Stimulated activated CD4-positive, alpha-beta T cell treated with anti-CD3 and anti-CD28 coated beads, Interleukin-2, amount 100 ng/mL, for 4 hours (primary cell): ENCODE measurements at places on chromosomes 13 and 19.

- DNase-seq, result no peak
Observed at GRCh38 chr13:31625115-31625514, 114.2 kb upstream of the RXFP2 start.

DNA sequence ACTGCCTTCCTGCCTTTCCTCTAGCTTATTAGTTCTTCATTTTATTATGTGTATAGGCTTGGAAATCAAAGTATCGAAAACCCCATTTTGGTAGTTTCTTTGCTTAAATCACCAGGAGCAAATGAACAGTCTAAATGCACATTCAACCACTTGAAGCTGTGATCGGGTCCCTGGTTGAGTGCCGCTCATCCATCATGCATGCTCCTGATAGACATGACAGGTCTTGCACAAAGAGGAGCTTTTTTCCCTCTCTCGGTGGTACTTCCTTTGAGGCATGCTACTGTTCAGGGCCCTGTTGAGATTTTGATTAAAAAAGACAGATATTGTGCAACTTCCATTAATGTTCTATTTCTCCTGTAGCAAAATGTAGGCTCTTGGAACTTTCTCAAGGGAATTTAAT is 185.8 kb downstream of the OLFM4 start:
- no peak for DNase-seq

DNA sequence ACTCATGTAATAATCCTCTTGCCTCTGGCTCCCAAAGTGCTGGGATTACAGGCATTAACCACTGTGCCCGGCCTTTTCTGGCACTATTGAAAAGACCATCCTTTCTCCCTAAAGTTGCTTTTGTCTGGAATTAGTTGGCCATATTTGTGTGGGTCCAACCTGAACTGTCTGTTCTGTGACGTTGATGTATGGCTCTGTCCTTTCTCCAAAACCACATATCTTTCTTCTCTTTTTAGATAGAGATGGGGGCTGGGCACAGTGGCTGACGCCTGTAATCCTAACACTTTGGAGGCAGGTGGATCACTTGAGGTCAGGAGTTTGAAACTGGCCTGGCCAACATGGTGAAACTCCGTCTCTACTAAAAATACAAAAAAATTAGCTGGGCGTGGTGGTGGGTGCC is 17.9 kb downstream of the DNM2 start:
- DNase-seq, result no peak

DNA sequence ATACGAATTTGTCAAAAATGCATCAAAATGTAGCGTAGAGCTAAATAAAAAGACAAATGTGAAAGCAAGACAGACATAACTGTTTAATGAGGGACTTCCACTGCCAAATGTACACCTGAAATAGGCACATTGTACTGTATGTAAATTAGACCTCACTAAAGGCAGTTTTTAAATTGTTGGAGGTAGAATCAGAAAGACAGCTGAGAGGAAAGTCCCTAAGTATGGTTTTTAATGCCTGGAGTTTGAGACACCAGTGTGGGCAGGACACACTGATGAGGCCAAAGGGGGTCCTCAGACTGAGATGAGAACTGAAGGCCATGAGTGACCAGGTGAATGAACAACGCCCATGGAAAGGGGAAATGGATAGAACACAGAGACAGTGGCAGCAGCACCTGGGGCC is 22.9 kb downstream of the MED26 start:
- no peak for DNase-seq

DNA sequence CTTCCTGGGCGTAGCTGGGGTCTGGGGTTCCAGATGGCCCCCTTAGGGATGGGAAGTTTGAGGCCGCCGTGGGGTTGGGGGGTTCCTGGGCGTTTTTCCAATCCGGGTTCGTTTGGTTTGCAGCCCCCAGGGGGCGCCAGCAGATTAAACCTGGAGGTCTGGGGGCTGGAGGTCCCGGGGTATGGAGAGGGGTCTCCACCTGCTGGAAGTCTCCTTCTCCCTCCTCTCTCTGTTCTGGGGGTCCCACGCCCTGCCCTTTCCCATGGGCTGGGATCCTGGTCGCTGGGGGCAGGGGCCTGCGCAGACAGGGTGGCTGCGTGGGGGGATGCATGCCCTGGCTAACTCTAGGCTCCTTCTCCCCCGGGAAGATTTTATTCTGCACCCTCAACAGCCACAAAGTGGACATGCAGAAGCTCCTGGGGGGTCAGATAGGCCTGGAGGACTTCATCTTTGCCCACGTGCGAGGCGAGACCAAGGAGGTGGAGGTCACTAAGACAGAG is 899 bp downstream of the GIPC3 start:
- DNase-seq, result no peak

- peak; percentile 25 for DNase-seq
Observed at GRCh38 chr19:3783660-3784584, 2.3 kb downstream of the MATK start.

DNA sequence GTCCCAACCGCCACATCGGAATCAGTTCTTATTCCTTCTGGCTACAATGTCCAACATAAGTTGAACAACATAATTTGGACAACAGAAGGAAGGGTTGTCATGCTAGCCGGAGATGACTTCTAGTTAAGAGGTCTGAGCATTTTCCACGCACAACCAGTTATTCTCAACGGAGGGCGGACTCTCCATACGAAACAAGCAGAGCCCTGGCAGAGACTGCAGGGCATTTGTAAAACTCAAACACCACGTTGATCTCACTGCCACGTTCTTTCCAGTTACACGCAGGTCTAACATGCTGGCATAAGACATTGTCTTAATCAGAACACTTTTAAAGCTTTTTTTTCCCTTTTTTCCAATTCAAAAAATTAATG is 38.3 kb upstream of the DCUN1D2 start:
- DNase-seq, result no peak

DNA sequence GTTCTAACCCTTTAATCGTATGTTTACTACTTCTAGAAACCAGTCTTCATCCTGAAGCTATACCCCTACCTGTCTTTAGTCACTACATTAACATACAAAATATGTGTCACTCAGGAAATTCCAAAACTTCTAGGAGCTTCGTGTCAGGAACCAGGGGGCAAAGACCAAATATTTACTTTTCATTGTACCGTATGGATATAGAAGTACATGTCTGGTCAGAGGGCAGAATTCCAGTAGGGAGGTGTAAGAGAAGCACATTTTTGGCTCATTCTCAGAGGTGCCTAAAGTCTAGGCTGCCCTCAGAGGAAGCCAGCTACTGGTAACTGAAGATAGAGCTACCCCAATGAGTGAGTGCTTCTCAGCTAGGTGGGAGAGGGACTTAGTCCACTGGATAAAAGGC is 320.7 kb downstream of the DIAPH3 start:
- DNase-seq, result no peak

DNA sequence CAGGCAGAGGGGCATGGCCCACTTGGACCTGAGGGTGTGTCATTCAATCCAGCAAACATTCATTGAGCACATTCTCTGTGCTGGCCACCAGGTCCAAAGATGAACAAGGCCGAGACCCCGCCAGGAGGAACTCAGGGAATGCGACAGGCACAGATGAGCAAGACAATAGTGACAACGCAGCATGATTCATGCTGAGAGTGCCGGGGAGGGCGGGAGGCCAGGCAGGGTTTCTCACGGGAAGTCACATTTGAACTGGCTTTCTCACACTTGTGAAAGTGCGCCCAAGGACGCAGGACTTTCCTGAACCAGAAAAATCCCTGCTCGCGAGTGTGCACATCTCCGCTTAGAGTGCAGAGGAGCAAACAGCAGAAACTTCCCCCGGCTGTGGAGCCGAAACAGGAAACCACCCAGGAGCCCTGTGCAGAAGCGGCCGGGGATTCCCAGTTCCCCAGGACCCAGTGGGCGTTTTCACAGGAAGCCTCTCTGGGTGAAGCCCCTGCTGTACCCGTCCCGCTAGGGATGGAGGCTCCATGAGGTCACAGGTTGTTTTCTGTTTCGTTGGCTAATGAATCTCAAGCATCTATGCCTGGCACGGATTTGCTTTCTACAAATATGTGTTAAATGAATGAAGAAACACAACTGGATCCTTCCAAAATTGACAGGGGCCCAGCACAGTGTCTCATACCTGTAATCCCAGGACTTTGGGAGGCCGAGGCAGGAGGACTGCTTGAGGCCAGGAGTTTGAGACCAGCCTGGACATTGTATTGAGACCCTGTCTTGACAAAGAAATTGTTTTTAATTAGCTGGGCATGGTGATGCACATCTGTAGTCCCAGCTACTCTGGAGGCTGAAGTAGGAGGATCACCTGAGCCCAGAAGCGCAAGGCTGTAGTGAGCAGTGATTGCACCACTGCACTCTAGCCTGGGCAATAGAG is 68.4 kb upstream of the TM9SF2 start:
- DNase-seq, result peak; percentile 74

- no peak for DNase-seq
Observed at GRCh38 chr19:34135054-34135800, 37.1 kb upstream of the LSM14A start.

DNA sequence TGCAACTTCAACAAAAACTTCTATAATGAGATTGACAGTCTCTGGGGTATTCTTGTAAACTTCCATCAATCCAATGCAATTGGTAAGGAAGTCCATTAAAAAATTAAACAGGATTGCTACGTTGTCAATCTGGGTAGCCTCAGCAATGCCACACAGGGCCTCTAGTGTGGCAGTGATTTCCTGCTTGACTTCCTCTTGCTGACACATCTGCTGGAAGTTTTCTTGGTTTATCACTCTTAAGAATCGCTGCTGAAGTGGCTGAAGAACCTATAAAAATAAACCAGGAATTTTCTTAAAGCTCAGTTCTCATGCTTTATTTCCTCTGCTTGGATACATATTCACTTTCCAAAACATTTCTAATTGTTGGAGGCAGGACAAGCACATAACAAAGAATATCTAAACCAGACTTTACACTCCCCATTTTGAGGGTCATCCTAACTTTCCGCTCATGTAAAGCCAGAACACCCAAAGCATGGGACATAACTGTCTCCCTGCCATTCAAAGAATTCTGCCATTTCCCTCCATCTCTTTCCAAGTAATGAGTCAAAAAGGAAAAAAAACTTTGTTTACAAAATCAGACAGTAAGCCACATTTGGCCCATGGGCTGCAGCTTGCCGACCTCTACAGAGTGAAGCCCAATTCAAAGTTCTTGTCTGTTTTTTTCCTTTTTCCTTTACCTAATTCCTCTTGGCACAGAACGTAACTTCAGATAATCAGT is 23.2 kb upstream of the EEF1AKMT1 start:
- no peak for DNase-seq

DNA sequence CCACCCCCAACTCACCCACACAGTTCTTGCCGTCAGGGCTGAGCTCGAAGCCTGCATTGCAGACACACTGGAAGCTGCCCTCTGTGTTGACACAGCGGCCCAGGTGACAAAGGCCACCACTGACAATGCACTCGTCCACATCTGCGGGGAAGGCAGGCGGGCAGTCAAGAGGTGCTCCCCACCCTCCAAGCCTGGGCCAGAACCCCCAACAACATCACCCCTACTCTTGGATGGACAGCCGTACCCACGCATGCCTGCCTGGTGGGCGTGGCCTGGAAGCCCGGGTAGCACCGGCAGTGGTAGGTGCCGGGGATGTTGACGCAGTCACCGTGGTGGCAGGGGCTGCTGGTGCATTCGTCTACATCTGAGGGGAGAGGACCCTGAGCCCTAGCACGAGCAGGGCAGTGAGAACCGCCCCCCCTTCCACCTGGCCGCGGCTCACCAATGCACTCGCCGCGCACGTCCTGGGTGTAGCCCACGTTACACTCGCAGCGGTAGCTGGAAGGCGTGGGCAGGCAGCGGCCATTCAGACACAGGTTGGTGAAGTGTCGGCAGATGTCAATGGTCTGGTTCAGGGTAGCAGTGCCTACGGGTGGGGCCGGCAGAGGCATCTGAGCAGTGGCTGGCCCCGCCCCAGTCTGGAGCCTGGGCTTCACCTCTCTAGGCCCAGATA is 13.3 kb downstream of the FBN3 start:
- DNase-seq, result no peak

DNA sequence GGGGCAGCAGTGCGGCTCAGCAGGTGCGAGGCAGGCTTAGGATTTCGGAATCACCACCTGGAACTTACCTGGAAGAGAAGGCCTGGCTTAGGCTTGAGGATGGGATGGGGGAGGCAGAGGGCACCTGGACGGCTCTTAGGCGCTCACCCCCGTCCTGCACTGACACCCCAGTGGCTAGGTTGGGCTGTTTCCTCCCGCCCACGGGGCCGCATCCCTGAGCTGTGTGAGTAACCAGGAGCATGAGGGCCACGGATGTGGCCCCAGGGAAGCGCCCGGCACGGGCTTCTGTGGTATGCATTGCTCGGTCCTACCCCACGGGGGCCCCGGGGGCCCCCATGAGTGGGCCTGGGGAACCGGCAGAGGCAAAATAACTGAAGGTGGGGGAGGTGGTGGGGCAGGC is 2.4 kb upstream of the NKPD1 start:
- DNase-seq, result no peak

DNA sequence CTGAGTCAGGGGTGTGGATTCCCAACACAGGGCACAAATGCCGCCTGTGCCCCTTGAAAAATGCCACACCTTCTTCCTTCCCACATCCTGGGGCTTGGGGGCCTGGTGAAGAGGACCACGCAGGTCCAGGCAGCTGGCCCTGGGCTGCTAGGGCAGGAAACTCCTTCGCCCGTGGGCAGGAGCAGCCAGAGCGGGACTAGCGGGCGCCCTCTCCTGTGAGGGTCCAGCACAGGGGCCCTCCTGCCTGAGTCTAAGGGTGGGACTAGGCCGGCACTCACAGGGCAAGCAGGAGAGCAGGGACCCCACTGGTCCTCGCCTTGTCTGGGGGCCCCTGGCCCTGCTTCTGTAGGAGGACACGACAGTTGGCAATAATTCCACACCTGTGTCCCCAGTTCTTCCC is 7.5 kb upstream of the CEBPA start:
- no peak for DNase-seq

- DNase-seq, result no peak
Observed at GRCh38 chr13:28047757-28048388, 52.5 kb downstream of the FLT3 start.

DNA sequence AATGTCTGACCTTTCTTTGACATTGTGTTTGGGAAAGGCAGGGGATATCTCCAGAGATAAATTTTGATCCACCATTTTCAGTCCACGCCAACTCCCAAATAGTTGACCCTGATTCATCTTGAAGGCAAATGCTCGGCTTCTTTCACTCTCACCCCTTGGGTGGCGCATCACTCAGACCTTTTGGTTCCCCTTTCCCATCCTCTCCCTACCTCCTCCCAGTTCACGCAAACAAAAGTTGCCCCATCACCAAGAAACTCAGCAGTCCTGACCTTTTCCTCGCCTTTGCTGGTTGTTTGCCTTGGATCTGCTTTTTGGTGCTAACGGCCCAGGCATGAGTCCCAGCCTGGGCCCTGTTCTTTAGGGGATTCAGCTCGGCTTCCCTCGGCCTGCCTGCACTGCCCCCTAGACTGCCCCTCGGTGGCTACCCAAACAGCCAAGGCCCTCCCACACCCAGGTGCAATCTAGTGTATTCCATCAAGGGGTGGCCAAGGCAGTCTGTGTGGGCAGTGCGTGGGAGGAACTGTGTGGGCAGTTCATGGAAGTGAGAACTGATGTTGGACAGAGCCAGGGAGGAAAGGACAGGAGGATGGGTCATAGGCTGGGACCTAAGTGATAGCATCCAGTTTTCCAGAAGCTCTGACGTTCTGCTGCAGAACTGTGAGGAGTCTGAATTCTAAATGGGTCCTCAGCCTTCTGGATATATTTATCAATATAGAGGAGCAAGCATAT is 255.7 kb downstream of the DLEU7 start:
- no peak for DNase-seq

GRCh38 chr19:4981681-4981958 is 12.7 kb downstream of the KDM4B start:
- no peak for DNase-seq
